ENCODE measurements at places on chromosomes 16 and 17.

GRCh38 chr17:82772026-82772425 lies 20.2 kb downstream of the TBCD start:
- DNase-seq = peak; percentile 35

DNA sequence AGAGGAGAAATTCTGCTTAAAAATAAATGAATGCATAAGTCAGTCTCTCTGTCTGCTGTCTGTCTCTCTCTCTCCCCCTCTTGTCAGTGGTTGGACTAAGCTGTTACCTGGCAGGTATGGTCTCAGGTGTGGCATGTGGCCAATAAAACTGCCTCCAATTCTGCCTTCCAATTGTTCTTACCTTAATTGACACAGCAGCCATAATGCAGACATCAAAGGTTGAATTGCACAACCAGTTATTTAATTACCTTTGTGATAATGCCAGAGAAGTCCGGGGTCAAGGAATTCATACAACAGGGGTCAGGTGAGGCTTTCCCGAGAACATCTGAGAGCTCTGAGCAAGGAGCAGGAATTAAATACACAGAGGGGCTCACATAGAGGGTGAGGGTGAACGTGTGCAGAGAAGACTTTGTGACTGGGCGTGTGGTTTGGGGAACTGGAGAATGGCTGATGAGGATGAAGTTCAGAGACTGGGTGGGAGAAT lies 78.8 kb upstream of the CDYL2 start:
- no peak for DNase-seq

DNA sequence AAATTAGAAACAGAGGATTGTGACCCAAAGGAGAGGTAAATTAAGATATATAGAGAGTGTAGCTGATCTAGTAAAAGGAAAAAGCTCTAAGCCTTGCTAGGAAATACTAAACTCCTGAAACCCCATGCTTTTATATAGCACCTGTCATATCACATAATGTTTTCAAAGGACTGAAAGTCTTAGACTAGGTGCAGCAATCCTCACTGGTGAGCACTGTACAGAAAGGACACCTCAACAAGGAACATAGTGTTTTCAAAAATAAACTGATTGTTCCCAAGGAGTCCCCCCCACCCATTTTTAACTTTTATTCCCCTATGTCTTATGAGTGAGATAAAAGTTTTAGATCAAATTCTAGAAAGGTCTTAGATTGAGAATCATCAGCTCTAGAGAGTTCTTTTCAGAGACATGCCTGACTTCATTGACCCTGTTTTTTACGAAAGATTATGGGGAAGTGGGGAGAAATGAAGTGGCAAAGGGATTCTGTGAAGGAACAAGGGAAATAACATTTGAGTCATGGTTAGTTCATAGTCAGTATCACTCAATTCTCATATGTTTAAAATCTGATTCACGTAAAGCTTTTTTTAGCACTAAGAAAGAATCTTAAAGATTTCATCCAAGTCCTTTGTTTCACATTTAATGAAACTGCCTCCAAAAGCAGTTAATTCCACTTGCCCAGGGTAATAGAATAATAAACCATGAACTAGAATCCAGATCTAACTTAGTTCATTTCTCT lies 166.4 kb downstream of the CYB561 start:
- peak; percentile 33 for DNase-seq

GRCh38 chr16:74079232-74079586 lies 217.4 kb upstream of the PSMD7 start:
- no peak for DNase-seq

DNA sequence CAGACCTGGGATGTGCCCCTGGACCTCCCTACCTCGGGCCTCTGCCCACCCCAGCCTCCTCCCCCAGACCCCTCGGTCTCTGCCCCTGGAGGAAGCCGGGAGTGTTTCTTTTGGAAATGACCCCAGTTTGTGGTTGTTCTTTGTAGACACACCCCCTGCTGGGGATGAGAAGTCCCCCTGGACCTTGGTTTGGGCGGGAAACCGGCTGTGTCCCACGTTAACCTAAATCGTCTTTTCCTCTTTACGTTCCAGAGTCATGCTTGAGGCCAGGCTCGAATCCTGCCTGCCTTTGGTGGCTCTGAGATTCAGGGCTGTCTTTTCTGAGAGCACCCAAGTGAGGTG lies 116.6 kb downstream of the METRNL start:
- DNase-seq = peak; percentile 70

- DNase-seq = no peak
Measured at GRCh38 chr17:65097110-65097509, 40.1 kb upstream of the RGS9 start.

DNA sequence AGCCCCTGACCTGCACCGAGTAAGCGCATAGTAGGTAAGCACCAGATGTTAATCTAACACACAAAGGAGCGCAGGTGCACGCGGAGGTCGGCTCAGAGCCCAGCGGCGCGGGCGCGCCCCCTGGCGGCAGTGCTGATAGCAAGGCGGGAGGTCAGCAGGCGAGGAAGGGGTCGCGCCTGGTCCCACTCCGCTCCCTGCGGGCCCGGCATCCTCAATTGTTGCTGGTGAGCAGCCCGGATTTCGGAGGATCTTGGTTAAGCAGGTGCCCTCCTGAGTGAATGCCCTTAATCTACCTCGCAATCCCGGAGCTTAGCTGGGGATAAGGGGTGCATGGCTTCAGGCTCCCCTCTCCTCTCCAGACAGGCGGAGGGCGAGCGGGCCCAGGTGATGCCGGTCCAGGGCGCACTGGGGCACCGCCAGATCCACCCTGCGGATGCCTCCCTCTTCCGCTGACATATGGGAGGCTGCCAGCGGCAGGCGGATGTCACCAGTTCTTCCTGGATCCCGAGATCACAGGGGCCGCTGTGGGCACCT lies 4.0 kb upstream of the WNT3 start:
- DNase-seq = no peak

DNA sequence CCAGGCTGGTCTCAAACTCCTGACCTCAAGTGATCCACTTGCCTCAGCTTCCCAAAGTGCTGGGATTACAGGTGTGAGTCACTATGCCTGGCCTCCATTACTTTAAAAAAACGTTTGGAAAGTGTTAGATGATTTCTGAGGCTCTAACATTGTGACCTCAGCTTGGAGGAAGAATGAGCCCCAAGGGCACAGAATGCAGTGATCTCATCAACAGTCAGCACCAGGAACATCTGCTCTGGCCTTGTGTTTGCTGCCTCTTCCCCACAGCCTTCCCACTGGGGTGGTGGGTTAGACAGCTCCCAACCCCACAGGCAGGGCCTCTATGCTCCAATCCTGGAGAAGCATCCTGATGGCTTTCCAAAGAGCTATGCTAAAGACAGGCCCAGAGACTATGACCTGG lies 37.7 kb upstream of the SREBF1 start:
- DNase-seq = peak; percentile 31

DNA sequence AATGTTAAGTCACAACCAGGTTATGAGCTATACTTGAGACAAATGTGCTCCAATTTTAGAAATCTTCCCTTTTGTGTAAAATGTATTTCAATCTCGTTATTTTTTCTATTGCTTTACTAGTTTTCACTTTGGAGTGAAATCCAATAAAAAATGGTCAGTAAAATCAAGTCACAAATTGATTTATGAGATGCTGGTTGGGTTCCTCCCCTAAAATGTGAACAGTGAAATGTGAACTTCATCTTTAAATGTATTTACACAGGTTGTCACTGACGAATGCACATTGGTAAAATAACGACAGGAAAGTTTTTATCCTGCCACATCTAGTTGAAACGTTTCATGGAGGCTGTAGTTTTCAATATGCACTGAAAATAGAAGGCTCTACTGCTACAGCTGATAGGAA lies 55.5 kb downstream of the COX10 start:
- DNase-seq = no peak

DNA sequence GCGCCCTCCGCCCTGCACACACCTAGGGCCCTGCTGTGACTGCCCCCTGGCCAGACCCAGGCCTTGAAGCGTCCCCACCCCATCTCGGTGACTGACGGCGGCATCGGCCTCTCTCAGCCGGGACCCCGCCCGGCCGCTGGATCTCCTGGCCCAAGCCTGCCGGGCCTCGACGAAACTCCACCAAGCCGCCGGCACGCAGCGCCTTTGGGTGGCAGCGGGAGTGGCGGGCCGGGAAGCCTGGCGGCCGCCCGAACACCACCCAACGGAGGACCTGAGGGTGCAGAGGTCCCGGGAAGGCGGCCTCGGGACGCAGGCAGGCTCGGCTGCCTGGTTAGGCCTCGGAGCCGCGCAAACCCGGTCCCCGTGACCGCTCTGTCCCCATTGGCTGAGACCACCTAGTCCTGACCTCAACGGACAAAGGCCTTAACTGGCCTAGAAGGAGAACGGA lies 12.0 kb upstream of the TMEM97 start:
- no peak for DNase-seq
